Activated CD4-positive, CD25-positive, alpha-beta regulatory T cell treated with anti-CD3 and anti-CD28 coated beads, Interleukin-2, amount 50 U/mL, for 24 hours (primary cell): ENCODE measurements at places on chromosomes 2 and 18.

DNA sequence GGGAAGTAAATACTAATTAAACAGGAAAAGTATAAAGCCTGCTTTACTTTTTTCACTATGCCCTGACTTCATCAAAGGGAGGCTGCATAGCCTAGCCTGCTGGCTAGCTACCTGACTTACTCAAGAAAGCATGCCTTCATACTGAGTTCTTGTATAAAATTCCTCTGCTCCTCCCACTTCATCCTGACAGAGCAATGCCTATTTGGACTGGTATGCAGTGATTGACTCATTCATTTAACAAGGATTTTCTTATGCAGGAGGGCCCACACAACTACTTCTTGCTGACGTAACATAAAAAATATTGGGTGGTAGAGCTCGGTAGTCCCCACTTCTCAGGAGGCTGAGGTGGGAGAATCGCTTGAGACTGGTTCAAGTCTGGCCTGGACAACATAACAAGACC, 70.5 kb downstream of the PRPF40A start:
- no peak for ATAC-seq

DNA sequence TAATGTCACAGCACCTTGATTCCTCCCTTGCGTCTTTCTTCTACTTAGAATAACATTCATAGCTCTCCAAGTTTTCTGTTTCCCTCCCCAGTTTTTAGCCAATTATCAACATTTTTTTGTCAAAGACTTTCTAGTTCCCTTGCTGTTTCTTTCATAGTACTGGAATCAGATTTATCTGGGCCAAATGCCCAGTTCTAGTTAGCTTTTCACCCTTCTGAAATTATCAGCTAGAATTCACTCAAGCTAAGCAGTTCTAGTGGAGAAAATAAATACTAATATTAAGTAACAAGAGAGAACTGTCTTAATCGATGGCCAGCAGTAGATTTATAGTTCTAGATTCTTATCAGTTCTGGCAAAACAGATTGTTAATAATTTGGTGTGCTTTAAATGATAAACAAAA, 36.2 kb downstream of the EFEMP1 start:
- ATAC-seq: no peak

GRCh38 chr2:206713746-206714145, 4.5 kb downstream of the DYTN start:
- no peak for ATAC-seq

DNA sequence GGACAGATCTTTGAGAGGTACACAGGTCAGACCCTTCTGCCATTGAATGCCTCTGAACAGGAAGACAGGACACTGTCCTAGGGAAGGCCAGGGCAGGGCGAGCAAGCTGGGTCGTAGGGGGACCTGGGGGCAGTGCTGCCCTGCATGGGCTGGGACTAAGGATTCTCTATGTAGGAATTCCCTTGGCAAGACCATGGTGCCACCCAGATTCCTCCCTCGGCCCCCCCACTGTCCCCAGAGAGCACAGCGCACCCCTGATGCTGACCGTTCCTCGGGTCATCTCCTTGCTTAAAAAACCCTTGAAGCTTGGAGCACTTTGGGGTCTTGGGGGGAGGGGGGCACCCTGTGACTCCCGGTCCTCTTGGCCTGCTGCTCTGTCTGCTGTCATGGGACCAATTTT, 195.1 kb downstream of the SEPTIN10 start:
- ATAC-seq: no peak

GRCh38 chr2:3727397-3728045, 24.1 kb downstream of the DCDC2C start:
- ATAC-seq: no peak

- ATAC-seq: no peak
Observed at GRCh38 chr18:56770873-56771272, 119.7 kb downstream of the WDR7 start.

GRCh38 chr2:85648619-85649018, 19.4 kb downstream of the SFTPB start:
- no peak for ATAC-seq

DNA sequence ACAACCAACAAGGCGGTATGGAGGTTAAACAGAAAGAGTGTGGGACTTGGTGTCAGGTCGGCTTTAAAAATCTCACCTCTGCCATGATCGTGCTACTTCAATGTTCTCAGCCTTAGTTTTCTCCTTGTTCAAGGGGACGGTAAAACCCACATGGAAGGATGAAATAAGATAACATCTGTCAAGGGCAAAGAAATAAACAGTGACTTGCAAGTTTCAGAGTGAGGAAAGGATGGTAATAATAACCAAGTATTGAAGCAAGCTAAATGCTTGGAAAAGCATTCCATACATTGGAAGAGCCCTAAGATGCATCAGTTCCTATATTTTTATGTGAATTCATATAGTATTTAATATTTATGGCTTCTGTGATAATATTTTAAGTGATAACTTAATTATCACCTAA, 29.8 kb upstream of the LMAN1 start:
- ATAC-seq: no peak

DNA sequence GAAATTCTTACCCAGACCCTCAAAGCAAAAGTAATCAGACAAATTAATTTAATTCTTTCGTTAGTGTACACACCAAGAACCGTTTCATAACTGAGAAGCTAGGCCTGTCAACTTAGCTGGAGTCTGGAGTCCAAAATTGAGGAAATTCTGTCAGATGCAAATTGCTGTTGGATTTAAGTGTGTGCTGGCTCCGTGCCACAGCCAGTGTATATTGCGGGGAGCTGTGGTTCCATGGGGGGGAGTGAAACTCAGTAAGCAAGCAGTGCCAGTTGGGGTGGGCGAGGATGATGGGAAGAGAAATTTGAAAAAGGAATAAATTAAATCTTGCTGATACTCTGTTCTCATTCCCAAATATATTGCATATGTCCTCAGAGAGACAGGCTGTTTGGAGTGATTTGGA, 4.0 kb downstream of the ARPC2 start:
- no peak for ATAC-seq

DNA sequence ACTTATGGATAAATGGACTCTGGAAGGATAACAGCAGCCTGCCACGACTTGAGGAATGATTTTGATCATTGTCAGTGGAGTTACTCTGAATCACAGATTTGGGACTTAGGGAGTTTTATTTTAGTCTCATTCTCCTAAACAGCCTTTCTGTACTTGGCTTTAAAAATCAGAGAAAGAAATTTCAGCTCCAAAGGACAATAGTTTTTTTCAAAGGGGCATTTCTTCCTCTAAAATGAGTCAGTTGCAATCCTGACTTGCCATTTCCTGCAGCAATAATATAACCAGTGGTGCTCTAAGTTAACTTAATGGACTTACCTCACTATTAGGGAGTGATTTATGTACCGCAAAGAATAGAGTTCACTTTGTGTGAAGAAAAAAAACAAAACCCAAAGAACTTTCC, 35.1 kb upstream of the MTX2 start:
- ATAC-seq: no peak

DNA sequence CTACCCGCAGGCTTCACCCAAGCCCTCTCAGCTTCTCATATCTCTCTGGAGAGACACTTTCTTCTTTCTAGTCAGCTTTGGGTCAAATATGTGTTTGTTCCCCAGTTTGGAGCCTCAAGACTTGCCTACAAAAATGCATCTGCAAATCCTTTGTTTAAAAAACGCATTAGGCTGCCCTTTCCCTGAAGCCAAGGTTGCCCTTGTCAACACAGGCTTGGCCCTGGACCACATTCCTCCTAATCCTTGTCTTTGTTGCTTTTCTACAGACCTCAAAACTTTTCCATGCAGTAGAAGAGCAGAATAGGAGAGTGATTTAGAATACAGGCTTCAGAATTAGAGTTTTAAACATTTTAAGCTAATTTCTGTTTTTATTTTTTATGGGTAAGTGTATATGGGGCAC, 307.8 kb downstream of the NAPG start:
- ATAC-seq: no peak

- ATAC-seq: no peak
Observed at GRCh38 chr2:3446381-3446780, 66.9 kb downstream of the TRAPPC12 start.

GRCh38 chr2:184735611-184736010, 137.3 kb downstream of the ZNF804A start:
- no peak for ATAC-seq

GRCh38 chr2:9641641-9642040, 10.8 kb upstream of the YWHAQ start:
- ATAC-seq: peak; percentile 50

- no peak for ATAC-seq
Observed at GRCh38 chr2:144229296-144229695, 290.6 kb downstream of the ZEB2 start.

DNA sequence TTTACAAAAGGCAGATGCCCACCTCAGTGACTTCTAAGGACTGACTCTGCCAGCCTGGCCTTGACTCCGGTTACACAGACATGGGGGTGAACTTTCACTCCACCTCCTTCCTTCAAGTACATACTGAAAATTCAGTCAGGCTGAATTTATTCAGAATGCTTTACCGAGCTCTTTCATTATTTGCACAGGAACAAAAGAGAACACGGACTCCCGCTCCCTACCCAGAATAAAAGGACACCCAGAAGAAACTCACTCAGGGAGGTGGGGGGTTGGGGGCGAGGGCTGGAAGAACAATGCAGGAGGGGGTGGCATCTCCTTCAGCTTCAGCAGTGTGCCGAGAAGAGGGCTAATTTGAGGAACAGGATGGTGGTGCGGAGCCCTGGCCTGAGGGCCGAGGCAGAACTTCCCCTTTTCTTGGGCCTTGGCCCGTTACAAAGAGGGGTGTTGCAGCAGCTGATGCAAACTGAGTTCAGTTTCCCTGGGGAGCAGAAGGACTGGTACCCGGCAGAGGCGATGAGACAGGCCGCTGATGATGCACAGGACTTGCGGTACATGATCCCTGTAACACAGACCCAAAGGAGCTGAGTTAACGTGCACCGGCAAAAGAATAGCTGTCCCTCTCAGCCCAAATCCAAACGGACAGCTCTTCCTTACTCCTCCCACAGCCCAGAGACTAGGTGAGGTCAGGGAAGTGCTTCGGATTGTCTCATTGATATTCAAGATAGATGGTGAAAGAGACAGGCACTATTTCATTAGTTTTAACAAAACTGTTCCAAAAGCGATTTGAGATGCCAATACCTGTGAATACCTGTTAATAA, 24.1 kb downstream of the LYPD1 start:
- no peak for ATAC-seq

GRCh38 chr18:35026407-35027061, 14.7 kb upstream of the MAPRE2 start:
- ATAC-seq: peak; percentile 12

GRCh38 chr2:157868993-157869392, 7.1 kb downstream of the ACVR1 start:
- ATAC-seq: no peak

- peak; percentile 88 for ATAC-seq
Observed at GRCh38 chr2:74515981-74516633, 1.9 kb downstream of the TLX2 start.

GRCh38 chr2:74414441-74414840, 7.0 kb downstream of the C2orf81 start:
- ATAC-seq: no peak

DNA sequence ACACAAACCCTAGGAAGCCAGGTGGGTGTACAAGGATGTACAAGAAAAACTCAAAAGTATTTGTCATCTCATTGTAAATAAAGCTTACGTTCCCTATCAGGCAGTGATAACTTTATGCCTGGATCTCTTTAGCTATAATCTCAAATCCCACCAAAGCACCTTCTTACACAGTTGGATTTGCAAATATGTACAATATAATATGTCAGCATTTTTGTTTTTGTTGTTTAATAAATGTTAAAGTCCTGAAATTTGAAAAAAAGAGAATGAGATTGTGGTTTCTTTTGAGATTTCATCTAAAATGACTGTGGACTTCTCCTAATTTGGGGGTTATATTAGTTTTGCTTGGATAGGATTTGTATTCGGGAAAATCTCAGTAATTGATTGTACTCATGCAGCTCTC, 81.9 kb downstream of the LRRTM1 start:
- no peak for ATAC-seq

- no peak for ATAC-seq
Observed at GRCh38 chr2:113135317-113135716, 7.9 kb downstream of the IL1RN start.

DNA sequence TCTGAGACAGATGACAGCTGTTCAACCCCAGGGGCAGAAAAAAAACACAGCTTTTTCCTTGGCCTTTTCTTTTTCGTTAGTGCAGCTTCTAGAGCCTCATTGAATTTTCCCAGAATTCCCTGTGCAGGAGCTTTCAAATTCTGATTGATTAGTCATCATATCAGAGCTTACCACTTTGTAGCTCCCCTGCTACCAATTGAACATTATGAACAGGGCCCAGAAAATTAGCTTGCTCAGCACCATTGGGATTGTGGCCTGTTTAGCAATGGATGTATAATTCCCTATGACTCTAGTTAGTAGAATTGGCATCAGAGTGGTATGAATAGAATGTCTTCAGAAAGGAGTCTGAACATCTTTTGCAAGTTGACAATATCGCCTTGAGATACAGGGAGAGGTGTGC, 631.1 kb downstream of the DCC start:
- ATAC-seq: no peak

DNA sequence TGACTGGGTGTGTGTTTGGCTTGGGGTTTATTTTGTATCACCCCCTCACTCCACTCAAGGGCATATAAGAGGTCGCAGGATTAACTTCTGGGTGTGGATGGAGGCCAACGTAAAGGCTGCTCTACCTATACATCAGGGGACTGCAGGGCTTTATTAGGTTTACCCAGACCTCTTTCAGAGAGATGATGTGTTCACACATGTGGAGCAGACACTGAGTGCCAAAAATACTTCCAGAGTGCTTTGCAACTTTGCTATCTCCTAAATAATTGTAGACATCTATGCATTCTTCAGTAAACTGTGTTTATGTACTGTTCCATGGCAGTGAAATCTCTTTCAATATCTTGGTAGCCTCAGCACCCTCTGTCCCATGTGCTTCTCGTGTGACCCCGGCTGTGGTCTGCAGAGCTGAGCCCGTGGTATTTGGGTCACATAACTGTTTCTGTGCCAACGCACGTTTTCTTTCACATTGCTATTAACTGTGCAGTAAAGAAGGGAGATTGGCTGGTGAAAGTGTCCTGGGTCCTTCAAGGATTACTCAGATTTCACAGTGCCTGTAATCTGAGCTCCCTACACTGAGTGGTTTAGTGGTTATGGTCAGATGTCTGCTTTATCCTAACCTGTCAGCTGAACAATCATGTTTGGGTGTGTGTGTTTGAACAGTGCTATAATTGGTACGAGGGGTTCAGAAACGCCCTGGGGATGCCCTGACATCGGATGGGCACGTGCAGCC, 208.1 kb downstream of the VAPA start:
- no peak for ATAC-seq

- ATAC-seq: no peak
Observed at GRCh38 chr2:226777611-226778010, 22.0 kb downstream of the IRS1 start.

DNA sequence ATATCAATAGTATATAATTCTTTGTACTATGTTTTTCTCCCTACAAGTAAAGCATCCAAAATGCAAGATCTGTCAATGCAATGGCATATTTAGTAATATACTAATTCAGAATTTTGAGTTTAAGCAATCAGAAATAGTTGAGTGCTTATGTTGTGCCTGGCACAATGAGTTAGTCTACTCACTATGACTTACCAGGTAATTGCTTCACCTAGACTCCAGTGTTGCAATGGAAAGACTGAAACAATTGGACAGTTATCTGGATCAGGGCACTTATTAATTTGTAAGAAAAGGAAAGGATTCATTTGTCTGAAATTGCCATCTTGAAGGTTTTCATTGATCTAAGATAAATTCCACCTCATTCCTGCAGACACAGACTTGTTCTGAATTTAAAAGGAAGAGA, 97.6 kb upstream of the TCF4 start:
- no peak for ATAC-seq
